ENCODE measurements at places on chromosomes 12 and 14.

DNA sequence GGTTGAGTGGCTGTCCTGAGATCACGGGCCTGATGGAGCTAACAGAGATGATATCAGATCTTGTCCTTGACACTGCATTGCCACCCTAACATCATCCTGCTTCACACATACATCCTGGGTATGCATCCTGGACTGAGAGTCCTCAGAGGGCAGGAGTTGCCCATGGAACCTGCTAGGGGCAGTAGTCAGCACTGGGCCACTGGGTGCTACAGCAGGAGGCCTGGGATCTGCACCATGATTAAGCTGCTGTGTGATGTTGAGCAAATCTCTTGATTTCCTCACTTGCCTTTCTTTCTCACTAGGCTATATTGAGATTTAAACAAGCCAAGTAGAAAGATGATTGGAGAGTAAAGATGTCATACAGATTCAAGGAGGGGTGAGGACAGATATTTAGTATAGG is 22.1 kb upstream of the EIF4B start:
- DNase-seq: no peak

DNA sequence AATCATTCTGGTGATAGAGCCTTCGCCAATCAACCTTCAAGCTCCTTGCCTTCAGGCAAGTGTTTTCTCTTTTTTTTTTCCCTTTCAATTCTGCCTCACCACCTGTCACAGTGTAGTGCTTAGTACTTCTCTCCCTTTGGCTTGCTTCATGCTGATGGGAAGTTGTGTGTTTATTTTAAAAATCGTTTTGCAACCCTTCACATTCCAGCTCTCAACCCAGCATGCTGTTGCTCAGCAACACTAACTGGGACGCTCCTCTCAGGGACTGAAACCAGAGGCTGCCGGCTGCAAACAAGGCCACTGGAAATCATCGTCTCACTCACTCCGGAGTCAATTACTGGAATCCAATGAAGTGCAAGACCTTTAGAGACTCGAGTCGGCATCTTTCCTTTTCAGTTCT is 342.7 kb downstream of the PRKD1 start:
- DNase-seq: no peak

DNA sequence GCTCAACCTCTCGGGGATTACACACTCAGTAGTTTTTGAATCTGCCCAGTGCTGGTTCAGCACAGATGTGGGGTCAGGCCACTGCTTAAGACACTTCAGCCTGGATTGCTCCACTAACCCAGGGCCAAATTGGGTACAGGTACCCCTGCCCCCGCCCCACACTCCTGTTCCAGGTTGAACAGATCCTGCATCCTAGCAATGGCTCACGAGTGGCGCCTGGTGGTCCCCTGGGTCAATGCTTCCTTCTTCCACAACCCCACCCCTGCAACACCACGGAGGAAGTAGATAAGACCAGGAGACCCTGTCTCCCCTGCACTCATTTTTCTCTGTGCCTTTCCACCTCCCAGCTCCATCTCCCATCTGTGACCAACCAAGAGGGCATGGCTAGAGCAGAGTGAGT is 108.4 kb downstream of the ESRRB start:
- DNase-seq: no peak

DNA sequence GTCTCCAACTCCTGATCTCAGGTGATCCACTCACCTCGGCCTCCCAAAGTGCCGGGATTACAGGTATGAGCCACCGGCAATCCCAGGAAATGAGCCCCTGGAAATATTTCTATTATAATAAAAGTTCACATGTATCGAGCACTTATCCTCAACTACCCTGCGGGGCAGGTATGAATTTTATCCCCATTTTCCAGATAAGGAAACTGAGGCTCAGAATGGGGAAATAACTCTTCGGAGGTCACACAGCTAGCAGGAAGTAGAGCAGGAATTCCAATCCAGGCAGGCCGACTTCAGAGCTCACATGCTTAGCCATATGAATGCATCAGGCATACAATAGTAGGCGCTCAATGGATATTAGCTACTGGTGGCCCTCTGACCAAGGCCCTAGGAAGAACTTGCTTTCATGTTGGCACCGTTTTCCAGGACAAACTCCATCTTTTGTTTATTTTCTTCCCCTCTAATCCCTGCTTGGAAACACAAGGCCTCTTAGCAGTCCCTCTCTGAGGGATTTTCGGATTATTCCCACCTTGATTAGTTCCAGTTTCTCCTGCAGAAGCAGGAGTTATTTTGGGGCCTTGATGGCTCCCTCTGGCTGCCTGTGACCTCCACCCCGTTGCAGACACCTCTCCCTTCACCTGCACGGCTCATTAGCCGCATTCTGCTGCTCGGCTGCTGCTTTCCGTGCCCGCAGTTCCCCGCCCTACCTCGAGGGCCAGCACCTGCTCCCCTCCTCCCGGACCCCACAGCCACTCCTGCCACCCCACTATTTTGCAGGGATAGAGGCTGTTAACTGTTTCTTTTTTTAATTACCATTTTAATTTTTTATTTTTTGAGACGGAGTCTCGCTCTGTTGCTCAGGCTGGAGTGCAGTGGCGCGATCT is 18.7 kb upstream of the POP5 start:
- no peak for DNase-seq

DNA sequence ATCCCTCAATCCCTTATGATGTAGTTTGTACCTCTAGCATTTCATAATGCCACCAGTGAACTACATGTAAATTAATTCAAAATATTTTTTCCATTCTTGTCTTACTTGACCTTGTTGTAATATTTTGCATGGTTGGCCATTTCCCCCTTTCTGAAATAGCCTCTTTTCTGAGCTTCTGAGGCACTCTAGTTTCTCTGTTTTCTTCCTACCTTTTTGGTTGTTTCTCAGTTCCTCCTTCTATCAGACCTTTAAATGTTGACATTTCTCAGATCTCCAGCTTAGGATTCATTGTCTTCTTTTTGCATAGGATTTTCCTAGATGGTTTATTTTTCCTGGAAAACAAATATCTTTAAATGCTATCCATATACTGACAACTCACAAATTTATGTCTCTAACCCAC is 9.8 kb upstream of the RMST start:
- no peak for DNase-seq

- no peak for DNase-seq
Observed at GRCh38 chr12:84035766-84036165, 876.8 kb downstream of the SLC6A15 start.

DNA sequence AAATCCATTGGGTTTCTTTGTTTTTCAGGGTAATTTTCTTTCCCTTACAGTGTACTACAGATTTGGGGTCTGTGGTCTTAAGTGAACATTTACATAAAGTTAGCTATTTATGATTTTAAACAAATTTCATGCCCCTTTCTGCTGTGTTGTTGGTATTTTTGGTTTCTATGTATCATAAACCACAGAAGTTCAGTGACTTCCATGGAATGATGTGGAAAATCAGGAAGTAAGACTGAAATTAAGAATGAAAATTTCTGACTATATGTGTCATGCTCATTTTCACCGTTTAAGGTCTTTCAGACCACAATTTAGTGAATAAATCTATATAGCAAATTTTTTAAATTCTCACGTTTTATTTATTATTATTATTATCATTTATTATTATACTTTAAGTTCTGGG is 31.7 kb downstream of the ETV6 start:
- no peak for DNase-seq

- DNase-seq: no peak
Observed at GRCh38 chr12:63862187-63862968, 17.9 kb downstream of the SRGAP1 start.

- DNase-seq: no peak
Observed at GRCh38 chr14:69001375-69001774, 22.3 kb upstream of the ACTN1 start.

GRCh38 chr12:64123448-64123847 is 98.6 kb downstream of the KICS2 start:
- DNase-seq: no peak

DNA sequence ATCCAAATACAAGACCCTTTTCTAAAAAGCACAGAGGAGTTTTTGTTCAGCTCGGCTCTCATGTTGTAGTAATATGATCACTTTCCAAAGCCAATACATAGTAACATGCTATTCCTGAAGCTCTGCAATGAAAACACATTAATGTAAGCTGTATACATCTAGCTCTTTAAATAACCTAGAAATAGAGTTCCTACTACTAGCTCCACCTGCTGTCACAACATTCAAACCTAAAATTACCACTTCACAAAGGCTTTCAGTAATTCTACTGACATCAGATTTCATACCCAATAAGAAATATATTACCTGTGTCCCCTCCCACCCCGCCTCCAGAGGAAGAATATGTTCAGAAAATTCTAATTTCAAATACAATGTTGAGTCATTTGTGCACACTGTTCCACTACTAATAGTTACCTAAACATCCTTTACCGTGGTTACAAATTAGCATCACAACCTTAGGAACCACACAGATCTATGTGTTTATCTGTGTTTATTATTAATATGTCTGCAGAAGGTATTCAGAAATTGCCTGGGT is 17.8 kb downstream of the EFCAB11 start:
- DNase-seq: no peak

- DNase-seq: no peak
Observed at GRCh38 chr14:71437870-71438269, 494.4 kb upstream of the RGS6 start.

DNA sequence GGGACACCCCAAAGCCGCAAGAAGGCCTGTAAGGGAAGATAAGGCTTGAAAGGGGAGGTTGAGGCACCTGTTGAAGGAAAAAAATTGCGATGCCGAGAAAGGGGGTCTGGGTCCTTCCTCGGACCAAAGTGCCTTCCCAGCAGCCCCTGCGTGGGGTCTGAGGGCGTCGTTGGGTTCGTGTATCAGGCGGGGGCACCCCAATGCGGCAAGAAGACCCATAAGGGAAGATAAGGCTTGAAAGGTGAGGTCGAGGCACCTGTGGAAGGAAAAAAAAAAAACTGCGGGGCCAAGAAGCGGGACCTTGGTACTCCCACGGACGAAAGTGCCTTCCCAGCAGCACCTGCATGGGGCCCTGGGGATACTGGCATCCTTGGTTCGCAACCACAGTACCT is 277.5 kb downstream of the ALG10 start:
- DNase-seq: no peak

- no peak for DNase-seq
Observed at GRCh38 chr12:109369831-109370230, 22.1 kb downstream of the MYO1H start.

GRCh38 chr12:85424581-85425348 is 144.7 kb downstream of the ALX1 start:
- DNase-seq: no peak

GRCh38 chr12:101110866-101111265 is 99.2 kb downstream of the SLC5A8 start:
- no peak for DNase-seq

DNA sequence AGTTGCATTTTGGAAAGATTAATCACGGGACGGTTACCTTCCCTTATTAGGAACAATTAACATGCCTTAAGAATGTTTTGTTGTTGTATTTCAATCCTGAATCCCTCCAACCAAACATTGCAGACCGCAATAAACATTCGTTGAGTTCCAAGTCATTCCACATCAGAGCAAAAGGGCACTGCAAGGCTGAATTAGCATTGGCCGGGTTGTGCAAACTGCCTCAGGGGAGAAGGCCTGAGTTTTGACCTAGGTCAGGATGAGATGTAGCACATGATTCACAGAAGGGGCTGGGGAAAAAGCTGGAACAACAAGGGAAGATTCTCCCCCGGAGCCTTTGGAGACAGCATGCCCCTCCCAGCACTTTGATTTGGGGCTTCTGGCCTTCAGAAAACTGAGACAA is 82.1 kb upstream of the BDKRB2 start:
- DNase-seq: no peak

- DNase-seq: no peak
Observed at GRCh38 chr12:131510431-131510830, 200.5 kb upstream of the SFSWAP start.

DNA sequence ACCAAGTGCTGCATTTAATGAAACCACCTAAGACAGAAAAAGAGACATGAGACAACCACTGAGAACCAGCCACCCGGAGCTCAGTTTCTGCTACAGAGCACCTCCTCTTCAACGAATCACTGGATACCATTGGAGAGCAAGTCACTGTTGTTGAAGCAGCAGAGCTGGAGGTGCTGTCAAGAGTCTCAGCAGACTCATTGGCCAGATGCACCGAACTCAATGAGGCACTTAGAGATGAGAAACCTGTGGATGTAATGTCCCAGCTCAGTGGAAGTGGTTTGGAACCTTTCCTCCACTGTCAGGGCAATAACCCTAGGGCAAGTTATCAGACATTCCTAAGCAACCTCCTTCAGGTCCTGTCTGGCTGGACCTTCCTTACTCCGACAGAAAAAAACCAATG is 13.1 kb downstream of the NPC2 start:
- DNase-seq: no peak

GRCh38 chr12:57241402-57242310 is 9.3 kb downstream of the STAC3 start:
- DNase-seq: no peak

- no peak for DNase-seq
Observed at GRCh38 chr12:76713130-76713529, 50.8 kb upstream of the ZDHHC17 start.

DNA sequence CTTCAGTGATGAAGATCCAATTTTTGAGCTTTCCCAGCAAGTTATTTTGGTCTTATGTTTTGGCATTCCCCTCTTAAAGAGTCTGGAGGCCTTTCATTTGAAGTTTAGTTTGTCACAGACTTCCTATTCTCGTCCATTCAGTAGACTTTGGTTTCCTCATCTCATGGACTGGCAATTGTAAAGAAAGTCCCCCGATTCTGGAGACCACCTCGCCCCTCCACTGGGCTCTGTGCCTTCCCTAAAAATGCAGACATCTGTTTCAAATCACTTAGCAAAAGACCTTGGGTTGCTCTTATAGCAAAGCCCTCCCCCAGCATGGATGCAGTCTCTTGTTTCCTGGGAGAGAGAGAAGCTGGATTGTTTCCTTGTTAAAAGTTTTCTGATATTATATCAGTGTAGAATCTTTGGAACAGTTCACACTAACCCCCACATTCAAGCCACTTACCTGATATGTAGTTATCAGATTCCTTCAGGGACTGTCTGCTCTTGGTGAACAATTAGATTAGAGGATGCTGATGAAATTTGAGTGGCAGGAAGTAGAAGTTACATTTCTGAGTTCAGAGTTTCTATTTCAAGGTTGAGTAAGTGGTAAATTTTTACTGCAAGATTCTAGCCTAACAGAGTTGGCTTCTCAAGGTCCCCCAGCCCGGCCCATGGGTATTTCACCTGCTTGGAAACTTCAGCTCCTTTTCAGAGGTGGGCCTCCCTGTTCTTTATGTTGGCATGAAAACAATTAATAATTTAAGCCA is 56.3 kb downstream of the PLXNC1 start:
- DNase-seq: no peak

DNA sequence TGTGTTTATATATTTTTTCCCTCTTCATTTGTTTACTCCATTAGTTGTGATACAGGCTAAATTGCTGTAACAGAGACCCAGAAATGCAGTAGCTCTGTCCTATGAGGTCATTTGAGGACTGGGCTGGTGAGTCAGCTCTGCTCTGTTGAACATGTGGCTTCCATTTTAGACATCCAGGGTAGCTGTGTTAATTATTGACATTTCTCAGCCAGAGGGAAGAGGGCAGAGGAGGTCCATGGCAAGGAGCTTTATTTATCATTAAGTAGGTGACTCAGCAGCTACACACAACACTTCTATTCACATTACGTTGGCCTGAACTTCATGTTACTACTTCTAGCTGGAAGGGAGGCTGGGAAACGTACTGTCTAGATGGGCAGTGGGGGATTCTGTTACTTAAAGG is 85.4 kb downstream of the PTCSC3 start:
- no peak for DNase-seq

- DNase-seq: no peak
Observed at GRCh38 chr12:46963191-46963590, 116.2 kb upstream of the PCED1B start.

All from cortex of kidney (tissue), 1 donor.